CD4-positive, alpha-beta memory T cell (primary cell): ENCODE measurements at places on chromosomes 7 and 10. TPM values are rescaled to one million over a fixed set of nuclear protein-coding genes. Genes with fewer than 3 reads are reported as not detected.

DNA sequence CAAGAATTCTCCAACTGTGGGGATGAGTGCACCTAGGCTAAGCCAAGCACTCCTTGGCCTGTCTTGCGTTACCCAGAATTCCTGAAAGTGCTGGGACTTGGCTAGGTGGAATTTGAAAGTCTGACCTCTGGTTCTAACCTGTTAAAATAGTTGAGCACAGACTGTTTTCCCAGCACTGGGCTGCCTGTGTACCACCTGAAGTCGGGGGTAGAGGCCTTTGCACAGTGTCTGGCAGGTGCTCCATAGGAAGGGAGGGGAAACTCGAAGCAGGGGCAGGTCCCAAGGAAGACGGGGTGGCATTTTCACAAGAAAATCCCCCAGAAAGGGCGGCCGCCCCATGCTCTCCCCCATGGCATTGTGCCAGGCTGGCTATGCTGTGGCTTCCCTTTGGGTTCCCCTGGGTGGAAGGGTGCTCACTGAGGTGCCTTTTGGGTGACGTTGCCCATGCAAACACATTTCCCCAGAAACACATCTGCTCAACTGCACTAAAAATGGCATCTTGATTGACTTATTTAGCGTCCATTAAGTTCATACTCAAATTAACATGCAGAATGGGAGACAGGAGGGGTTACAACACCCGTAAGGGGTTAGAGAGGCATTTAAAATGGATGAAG, 62.9 kb downstream of the SYPL1 start:
- no peak for DNase-seq

The VWA2 gene
- not detected for polyA plus RNA-seq

DNA sequence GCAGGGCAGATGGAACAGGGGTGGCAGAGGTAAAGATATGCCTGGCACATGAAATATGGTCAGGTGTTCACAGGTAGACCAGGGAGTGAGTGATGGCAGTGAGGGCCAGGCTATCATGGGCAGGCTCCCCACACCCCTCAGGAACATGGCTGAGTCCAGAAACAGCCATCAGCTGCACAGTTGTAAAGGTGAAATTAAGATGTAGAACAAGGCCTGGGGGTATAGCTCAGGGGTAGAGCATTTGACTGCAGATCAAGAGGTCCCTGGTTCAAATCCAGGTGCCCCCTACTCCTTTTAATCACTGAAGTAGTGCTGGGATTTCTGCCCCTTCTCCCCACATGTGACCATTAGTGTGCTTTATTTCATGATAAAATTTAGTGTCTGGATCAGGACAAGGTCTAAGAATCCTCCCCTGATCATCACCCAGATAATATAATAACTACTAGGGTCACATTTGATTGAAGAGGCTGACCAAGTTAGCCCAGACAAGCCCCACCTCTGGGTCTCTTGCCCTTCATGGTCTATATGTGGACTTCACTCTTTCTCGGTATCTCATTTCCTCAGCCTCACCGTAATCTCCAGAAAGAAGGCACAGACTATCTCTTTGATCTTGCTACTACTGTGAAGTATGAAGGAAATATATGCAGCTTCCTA, 69.0 kb downstream of the ZNF783 start:
- no peak for DNase-seq

DNA sequence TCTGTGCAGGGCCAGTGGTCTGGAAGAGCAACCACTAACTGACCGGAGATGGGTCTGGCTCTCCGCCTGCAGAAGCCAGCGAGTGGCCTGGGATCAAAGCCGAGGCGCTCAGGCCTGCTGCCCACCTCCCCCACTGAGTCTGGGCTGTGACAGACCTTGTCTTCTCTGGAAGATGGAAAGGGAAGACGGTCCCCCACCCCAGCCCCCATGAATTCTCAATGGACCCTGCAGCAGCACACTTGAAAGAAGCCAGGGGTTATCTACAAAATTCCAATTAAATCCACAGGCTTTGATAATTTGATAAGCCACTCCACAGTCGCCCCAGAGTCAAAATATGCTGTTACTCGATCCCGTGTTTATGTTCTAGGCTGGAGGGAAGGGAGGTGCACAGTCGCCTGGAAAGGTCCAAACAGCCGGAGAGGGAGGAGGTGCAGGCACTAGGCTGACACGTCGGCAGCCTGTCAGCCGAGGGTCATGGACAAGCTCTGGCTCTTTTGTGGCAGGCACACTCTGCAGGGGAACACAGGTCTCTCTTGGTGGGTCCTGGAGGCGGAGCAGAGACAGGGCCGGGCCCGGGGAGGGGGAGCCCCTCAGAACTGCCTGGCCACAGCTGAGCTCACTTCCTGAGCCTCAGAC, 134.9 kb downstream of the SH3PXD2A start:
- DNase-seq = no peak

DNA sequence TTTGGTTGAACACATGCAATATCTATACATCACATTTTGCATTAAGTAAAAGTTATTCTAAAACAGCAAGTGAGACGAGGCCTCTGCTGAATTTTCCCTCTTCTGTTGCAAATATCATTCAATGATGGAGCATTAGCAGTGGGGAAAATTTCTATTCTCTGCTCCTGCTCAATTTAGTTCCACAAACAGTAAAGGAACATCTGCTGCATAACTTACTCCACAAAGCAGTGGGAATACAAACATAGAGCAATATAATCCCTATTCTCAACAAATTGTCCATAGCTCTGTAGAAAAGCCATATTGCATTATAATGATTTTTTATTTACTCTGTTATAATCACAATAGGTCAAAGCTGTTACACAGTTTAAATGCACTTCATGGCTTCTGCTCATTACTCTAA, 5.9 kb downstream of the AGR3 start:
- no peak for DNase-seq

- no peak for DNase-seq
Measured at GRCh38 chr10:12332572-12333379, 16.6 kb upstream of the CAMK1D start.

The NAT16 gene
- polyA plus RNA-seq = not detected

The ST8SIA6 gene
- polyA plus RNA-seq = 0.30 TPM

GRCh38 chr7:108033776-108034497, 31.0 kb upstream of the LAMB1 start:
- no peak for DNase-seq

GRCh38 chr7:1510780-1511154, 6.6 kb upstream of the INTS1 start:
- no peak for DNase-seq

The BUD31 gene
- polyA plus RNA-seq = 175 TPM

GRCh38 chr7:133576612-133577168, 323.8 kb downstream of the EXOC4 start:
- DNase-seq = no peak

The SFRP5 gene
- not detected for polyA plus RNA-seq

The SORCS3 gene
- not detected for polyA plus RNA-seq

- no peak for DNase-seq
Measured at GRCh38 chr7:95527033-95527775, 41.5 kb downstream of the ASB4 start.

DNA sequence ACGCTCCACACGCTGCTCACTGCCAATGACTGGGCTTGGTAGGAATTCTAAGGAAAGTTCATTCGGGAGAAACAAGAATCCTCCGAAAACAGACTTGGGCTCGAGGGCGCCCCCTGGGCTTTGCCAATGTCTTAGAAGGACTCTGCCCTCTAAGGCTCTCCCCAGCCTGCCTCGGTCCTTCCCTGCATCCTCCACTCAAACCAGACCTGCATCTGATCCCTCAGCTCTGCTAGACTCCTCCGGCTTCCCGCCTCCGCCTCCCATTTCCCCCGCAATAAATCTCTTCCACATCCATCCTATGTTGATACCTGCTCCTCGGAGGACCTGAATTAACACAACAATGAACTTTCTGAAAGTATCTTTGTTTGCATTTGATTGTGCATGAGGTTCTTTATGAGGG, 177.6 kb downstream of the PLPP4 start:
- DNase-seq = no peak

- no peak for DNase-seq
Measured at GRCh38 chr7:78134256-78134655, 335.7 kb downstream of the PHTF2 start.

GRCh38 chr7:41979834-41980307, 257.1 kb downstream of the GLI3 start:
- no peak for DNase-seq

The OR6V1 gene
- polyA plus RNA-seq = not detected

- peak; percentile 81 for DNase-seq
Measured at GRCh38 chr7:2510909-2511768, 8.4 kb upstream of the LFNG start.

The STOX1 gene
- polyA plus RNA-seq = 0.21 TPM

GRCh38 chr10:114060456-114060855, 16.8 kb downstream of the ADRB1 start:
- DNase-seq = no peak

DNA sequence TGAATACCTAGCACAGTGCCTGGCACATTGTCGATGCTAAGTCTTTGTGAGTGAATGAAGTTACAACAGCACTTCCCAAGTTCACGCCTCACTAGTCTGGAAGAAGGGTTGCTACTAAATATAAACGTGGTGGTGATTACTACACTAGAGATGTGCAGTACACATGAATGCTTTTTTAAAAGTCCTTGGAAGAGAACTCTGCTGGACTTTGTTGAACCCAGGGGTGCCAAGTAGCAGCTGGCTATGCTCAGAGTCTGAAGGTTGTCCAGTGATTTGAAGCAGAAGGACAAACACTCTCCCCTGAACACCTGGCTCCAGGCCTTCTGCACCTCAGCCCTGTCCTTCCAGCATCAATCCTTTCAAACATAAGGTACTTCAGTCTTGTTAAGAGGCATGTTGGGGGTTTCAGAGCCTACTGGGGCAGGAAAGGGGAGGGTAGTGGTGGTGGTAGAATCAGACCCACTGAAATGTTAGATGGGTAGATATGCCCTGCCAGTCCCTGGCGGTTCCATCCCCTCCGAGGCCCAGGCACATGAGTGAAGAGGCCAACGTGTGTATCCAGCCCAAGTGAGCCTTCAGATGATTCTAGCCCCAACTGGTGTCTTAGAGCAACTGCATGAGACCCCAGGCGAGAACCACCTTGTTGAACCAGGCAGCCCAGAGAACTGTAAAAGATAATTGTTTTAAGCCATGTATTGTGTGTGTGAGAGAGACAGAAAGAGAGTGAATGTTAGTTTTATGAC, 94.4 kb downstream of the TAX1BP1 start:
- no peak for DNase-seq

DNA sequence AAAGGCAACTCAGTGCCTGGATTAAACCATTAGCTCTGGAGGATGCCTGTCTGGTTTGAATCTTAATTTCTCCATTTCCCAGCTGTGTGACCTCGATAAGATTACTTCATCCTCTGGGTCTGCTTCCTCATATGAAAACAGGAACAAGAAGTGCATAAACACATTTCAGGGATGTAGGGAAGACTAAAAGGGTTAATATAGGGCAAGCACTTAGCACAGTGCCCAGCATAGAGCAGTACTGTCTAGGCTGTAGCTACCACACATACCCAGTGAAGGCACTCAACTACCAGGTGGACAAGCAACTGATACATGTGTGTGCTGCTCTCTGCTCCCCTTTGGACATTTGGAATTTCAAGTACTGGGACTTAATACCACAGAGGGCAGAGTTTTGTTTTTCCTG, 85.4 kb downstream of the KCNMA1 start:
- DNase-seq = no peak

- DNase-seq = no peak
Measured at GRCh38 chr7:53658951-53659350, 623.5 kb downstream of the POM121L12 start.

The STK31 gene
- not detected for polyA plus RNA-seq
